NCI-H1105 (cell line): ENCODE measurements at places on chromosomes 2 and 18.
A peak's percentile ranks its signal among the peaks of the same experiment; 100 is the strongest.

GRCh38 chr2:222753251-222753824 is 81.9 kb downstream of the MOGAT1 start:
- DNase-seq, result peak; percentile 32

DNA sequence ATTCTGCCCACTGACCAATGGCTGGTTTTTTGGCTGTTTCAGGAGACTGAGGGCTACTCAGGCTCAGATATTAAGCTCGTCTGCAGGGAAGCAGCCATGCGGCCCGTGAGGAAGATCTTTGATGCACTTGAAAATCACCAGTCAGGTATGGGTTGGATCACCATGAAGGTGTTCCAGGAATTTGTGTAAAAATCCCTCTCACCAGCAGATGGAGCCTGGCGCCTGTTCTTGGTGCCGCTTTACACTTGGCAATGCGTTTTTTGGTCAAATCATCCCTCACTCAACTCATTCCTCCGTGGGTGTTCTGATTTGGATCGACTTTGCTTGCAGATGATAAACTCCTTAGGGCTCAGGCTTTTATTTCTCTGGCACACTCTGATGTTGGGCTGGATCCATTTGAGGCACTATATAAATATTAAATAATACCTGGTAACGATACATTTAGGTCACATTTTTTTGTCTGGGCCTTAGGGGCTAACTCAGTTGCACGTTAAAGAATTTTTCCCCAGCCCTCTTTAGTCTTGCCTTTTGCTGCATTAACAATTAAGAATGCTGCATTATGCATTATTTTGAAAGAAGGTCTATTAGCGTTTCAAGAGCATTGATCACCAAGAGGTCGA is 50.0 kb downstream of the HDHD2 start:
- DNase-seq, result peak; percentile 56

DNA sequence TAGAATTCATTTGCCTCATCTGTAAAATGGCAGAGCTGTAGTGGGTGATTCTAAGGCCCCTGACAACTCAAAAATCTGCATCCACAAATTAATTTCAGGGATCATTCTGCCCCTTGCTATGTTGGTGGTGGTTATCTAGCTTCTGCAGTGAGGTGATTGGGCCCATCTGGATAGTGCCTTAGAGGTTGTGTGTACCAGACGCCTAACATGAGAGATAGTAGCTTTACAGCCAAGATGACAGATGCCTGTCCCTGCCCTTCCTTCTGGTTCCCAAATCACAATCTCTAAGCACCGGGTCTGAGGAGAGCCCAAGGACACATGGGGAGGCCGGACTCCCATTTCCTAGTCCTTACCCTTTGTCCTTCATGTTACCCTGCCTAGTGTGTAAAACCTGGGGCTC is 51.1 kb upstream of the TNP1 start:
- no peak for DNase-seq

DNA sequence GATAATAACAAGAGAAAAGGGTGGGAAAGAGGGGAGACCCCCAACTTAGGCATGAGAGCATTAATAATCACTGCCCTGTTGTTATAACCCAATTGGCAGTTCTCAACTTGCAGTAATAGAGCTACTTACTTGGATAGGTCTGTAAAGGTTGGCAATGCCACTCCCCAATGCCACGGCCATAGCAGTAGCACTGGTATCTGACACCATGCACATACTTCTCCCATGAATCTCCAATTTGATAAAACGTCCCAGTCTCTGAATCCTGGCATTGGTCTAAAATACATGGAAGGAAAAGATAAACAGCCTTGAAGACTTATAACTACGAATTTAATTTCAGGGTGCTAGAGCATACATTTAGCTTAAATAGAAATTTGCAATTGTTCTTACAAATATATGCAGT is 16.8 kb downstream of the FN1 start:
- DNase-seq, result no peak

DNA sequence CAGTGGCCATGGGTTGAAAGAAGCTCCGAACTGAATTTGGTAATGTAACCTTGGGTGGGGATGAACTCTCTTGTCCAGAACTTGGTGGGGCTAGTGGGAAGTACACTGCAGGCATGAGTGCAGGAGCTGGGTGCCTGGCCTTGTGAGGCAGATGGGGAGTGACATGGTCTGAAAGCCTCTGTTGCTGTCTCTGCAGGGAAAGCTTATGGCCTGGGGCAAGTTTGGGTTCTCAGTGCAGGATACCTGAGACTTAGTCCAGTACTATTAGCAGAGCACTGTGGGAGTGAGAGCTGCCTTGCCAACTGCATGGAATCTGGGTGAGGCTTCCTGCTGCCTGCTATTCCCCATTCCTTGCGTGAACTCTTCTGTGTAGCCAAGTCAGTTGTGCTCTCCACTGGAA is 1620.9 kb upstream of the NXPH2 start:
- no peak for DNase-seq
